Hypothalamus (tissue), 51 donors: ENCODE measurements at places on chromosomes 11 and 22.

DNA sequence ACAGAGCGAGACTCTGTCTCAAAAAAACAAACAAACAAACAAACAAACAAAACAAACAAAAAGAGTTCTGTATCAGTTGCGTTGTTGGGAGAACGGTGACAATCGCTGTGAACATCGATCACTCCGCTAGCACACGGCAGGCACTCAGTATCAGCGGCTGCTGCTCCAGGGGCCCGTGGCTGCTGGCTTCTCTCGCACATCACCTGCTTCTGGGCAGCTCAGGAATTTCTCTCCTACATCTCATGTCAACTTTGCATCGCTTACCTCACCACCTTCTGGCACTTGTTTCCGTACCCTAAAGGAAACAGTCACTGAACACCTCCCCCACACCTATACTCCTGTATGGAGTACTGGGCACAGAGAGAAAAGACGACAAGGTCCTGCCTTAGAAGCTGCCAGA is 70.3 kb upstream of the WNT7B start:
- DNase-seq = no peak

DNA sequence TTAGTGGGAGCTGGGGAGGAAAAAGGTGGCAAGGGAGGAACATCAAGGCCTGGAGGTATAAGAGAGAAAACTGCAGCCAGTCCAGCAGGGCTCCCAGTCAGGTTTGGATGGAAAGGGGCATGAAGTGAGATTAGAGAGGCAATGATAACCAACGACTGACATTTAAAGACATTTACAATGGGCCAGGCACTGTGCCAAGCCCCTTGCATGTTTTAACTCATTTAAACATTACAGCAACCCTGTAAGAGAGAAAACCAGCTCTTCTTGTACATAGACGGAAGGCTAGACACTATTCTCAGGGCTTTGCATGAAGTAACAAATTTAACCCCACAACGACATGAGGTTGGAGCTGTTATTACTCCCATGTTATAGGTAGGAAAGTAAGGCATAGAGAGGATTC is 32.1 kb upstream of the PAK1 start:
- no peak for DNase-seq

- DNase-seq = no peak
Observed at GRCh38 chr11:26199331-26200095, 132.4 kb upstream of the ANO3 start.

DNA sequence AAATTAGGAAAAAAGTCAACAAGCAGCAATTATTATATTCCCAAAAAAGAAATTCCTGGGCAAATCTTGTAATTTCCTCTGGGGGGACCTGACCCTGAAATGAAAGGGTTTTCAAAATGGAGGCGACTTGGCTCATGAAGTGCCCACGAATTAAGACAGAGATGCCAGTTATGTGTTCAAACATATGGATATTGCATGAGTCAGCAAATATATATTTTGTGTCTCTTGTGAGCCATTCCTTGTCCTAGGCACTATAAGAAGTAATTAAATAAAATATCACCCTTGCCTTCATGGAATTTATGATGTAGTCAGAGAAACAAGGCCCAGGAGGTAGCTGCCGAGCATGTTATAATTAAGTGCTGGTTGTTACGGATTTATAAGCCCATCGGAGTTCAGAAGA is 68.6 kb downstream of the BARX2 start:
- DNase-seq = no peak

DNA sequence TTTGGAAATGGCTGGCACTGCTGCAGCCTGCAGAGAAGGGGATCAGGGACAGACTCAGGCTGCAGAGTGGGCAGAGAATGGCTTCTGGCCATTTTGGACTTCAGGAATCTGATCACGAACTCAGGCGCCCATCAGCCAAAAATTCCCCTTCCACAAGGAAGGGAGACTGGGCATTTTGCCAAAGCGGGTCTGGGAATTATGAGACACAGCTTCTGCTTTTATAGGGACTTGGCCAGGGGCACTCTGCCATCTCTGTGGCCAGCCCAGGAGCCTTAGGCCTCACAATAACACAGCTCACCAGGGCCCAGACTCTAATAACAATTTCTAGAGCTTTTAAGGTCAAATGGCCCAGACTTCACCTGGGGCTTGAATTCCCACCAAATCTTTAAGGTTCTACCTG is 74.7 kb downstream of the CHST1 start:
- DNase-seq = peak; percentile 3

DNA sequence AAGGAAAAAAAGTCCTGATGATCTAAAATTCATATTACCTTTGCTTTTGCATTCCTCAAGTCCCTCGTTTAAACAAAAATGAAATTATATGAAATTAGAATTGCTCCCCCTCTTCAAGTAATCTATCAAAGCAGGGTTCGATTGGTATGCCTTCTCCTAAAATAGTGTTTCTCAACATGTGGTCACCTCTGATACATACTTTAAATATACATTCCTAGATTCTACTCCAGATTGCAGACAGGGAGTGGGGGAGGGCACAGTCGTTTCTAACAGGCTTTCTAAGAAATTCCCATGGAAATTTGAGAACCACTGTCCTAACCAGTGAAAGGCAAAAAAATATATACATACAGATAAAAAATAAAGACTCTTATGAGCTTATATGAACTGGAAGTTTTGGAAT is 22.6 kb upstream of the IRAG1 start:
- DNase-seq = no peak

GRCh38 chr22:37060801-37061610 is 9.5 kb downstream of the KCTD17 start:
- DNase-seq = no peak

DNA sequence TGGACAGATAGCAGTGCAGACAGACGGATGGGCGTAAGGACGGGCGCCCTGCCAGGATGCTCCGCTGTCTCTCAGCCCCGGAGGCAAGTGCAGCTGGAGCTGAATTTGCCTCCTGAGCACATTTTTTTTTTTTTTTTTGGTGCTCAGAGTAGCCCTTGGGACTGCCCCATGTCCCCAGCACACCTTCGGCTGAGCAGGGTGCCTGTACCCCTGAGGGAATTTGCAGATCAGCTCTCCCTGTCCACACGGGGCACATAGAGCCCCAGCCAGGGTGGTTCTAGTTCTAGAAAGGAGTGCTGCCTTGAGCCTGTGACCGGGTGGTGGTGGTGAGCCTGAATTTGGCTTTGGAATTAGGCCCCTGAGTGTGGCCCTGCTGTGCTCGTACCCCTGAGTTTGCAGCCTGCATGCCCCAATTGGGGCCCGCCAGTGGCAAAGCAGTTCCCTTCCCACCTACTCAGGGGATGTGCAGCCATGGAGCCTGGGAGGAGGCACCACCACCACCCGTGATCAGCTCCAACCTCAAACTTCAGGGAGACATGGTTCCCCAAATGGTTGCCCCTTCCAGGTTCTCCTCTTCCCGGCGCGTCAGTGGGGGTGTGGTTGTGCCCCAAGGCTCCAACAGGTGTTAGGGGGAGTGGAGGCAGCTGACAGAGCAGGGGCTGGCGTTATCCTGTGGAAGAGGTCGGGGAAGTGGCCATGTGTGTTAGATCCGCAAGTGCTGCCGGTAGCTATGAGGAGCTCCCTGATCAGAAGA is 1232.7 kb downstream of the BRD1 start:
- DNase-seq = no peak

DNA sequence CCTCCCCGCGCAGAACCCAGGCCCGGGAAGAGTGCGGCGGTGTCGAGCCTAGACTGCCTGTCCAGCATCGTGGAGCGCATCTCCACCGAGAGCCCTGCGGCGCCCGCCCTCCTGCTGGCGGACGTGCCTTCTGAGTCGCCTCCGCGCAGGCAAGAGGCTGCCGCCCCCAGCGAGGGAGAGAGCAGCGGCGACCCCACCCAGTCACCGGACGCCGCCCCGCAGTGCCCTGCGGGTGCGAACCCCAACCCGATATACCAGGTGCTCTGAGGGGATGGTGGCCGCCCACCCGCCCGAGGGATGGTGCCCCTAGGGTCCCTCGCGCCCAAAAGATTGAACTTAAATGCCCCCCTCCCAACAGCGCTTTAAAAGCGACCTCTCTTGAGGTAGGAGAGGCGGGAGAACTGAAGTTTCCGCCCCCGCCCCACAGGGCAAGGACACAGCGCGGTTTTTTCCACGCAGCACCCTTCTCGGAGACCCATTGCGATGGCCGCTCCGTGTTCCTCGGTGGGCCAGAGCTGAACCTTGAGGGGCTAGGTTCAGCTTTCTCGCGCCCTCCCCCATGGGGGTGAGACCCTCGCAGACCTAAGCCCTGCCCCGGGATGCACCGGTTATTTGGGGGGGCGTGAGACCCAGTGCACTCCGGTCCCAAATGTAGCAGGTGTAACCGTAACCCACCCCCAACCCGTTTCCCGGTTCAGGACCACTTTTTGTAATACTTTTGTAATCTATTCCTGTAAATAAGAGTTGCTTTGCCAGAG is 2.0 kb downstream of the MYOD1 start:
- DNase-seq = no peak

- no peak for DNase-seq
Observed at GRCh38 chr11:316891-317301, 3.1 kb downstream of the IFITM1 start.

GRCh38 chr11:57482782-57483561 is 22.6 kb downstream of the RTN4RL2 start:
- DNase-seq = no peak

DNA sequence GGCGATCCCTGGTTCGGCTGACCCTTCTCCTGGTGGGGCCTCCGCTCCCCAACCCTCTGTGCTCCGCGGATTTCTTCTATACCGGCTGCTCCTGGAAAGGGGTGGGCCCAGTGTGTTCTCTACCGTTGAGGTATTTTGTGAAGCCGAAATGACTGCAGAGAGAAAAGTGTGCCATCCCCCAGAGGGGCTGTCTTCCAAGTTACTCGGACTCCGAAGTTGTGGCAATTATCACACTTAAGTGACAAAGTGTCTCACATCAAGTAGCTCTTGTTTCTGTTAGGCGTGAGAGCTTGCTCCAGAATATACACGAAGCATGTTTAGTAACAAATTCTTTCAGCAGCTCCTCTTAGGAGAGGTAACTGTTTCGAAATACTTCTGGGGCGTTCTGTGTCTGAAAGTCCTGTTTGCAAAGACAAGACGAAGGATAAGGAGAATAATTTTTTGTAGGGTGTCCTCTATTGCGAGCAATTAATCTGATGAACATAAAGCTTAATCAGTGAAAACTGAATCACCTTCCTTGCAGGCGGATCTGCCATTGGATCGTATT is 434 bp downstream of the XPNPEP3 start:
- no peak for DNase-seq

DNA sequence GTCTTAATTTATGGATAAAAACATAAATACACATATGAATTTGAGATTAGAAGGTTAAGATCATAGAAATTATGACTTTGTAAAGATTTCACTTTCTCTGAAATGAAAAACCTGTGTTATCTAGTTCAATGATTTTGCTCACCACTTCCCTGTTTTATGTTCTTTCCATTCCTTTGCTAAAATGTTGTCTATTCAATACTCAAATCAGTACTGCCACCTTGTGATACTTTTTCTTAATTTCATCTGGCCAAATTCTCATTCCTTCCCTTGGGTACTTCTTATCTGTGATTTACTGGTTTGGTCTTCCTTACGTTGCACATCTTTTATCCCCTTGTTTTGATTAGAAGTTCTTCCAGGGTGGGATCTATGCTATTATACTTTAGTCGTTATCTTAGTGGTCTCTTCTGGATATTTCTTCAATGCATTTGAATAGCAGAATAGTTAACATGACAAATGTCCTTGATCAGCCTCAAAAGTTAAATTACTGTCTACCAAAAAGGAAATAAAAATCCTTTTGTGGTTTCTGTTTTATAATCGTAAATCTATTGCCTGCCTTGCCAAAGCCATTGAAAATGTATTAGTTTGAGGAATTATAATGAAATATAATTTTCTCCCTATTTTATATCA is 197.0 kb downstream of the PGR start:
- no peak for DNase-seq

GRCh38 chr11:116420030-116420429 is 352.8 kb downstream of the BUD13 start:
- no peak for DNase-seq

DNA sequence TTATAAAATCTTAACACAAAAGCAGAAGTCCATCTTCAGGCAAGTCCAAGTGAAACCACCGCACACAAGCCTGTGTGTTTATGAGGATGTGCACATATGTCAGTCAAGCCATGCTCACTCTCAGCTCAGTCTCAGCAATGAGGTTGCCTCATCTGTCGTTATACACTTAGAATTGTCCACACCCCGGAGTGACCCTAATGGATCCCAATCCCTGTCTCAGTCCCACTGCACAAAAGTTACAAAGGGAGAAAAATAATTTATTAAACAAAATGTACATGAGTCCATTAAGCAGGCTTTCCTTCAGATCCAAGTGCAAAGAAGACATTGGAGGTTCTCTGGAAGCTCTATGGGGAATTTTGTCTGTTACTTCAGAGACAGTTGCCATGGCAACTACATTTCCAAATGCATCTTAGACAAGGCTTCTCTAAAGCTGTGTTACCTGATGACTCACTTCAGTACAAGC is 24.4 kb downstream of the OR8B12 start:
- no peak for DNase-seq

DNA sequence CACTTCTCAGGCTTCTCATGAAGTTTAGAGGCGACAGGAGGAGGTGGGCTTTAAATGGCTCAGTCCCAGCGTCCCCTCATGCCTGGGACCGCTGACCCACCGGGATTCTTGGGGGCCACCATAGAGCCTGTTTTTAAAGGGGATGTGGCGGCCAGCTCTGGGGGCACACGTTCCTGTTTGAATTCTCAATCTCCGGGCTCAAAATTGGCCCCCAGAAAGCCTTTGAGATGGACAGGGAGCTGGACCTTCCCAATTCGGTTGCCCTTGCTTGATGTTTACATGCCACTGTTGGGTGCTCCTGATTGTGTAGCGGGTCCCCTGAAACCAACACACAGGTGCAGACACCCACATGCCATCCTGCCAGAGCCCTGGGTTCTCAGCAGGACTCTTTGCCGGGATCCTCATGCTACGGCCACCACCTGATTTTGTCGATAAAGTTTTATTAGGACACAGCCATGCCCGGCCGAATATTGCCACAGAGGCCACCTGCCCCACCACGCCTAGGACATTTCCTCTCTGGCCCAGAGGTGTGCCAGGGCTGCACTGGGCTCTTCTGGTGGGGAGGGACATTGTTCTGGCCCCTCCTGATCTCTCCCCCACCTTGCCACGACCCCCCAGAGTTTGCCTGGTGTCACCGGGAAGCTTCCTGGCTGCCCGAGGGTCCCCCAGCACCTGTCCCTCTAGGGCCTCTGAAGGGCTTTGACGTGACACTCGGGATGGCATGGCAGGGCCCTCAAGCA is 71.6 kb downstream of the KCNQ1 start:
- no peak for DNase-seq

GRCh38 chr11:2904153-2905052 is 18.8 kb upstream of the CDKN1C start:
- no peak for DNase-seq

GRCh38 chr22:42717197-42717928 is 3.3 kb downstream of the A4GALT start:
- no peak for DNase-seq

- no peak for DNase-seq
Observed at GRCh38 chr11:111554532-111554931, 14.0 kb downstream of the LAYN start.
